ENCODE measurements at places on chromosomes 2 and 18.

DNA sequence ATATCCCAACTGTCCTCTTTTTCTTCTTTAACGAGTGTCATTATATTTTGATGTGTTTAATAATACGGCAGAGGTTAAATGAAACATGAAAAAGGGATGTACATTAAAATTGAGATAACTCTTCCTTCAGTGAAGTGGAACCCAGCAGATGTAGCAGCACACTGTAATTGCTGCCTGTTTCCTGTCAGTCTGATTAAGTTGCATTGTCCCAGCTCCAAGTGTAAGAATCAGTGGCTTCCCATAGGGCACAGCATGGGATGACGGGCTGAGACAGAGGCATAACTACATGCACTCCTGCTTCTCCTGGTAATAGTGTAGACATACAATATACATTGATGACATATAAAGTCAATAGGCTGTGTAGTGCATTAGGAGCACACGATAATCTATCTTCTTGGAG lies 175.8 kb upstream of the TCF4 start:
- no peak for DNase-seq

DNA sequence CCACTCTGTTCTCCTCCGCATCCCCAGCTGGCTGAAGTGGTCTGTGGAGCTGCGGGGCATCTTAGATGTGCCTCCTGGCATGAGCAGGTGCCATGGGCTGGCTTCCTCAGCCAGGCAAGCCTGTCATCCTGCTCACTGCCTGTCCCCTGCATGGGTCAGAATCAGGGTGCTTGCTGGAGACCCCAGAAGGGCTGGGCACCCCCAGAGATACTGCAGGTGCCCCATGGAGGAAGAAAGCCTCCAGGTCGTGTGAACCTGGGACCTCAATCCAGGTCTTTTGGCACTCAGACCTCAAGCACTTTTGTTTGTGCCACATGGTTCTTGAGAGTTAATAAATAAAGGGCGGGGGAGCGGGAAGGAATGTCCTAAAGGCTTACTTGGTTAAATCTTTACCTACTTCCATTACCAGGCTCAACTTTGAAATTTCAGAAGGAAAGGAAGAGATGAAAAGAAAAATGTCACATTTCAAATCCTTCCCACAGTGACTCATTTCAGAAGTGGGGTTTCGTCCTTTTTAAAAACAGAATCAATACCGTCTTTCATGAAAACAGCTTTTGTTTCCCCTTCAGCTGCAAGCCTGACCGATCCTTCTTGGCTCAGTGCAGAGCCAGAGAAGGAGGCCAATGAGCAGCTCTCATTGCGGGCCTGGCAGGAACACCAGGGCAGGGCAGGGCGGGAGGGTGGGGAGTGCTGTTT lies 69.9 kb downstream of the RHOB start:
- peak; percentile 37 for DNase-seq

- DNase-seq: no peak
These were observed 168.6 kb downstream of the PTPRM start for GRCh38 chr18:7735626-7736175.

DNA sequence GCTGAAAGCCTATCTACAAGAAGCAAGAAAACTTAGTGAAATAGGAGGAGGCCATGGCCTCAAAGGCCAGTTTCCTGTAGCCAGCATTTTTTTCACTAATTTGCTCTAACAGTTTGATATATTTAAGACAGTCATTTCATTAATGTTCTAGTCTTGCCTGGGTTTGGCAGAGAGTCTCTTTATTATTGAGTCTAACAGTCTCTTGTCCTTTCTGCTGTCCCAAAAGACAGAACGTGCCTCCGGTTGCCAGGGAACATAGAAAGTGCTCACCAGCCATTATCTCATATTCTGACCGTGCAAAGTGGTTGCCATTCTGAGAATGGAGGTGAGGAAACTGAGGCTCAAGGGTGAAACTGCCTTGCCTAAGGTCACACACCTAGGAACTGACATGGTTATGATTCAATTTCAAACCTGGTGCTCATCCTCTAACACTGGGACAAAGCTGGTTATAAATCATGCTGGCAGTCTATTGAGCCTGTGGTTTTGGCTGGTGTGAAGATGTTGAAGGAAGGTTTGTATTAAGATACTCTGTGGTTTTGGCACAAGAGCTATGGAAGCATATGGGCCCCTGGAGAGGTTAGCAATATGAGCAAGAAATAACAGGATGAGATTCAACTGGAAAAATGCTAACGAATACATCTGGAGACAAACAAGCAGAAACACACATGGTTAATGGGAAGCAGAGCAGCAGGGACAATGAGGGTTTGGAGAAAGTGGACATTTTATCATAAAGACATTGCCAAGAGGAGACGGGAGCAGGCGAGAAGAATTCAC lies 903.3 kb upstream of the KLHL29 start:
- DNase-seq: no peak

DNA sequence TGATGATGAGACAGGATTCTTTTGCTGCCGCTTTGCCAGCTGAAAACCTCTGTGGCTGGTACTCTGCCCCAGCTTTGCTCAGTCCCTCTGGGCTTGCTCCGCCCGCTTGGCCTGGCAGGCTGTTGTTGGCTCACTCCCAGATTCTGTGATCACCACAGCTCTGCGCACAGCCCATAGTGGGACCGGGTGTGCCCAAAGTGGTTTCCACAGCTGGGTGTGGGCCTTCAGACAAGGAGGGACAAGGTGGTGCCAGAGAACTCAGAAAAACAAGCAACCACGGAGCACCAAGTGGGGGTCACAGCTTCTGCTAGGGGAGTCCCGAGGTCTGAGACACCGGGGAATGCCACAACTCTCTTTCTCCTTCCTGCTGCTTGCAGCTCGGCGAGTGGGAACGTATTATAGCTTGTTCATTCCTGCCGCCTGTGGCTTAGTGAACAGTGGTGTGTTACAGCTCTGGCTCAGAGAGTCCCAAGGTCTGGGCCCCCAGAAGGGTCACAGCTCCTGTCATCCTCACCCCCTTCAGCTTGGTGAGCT lies 9.2 kb upstream of the KYNU start:
- DNase-seq: peak; percentile 38

DNA sequence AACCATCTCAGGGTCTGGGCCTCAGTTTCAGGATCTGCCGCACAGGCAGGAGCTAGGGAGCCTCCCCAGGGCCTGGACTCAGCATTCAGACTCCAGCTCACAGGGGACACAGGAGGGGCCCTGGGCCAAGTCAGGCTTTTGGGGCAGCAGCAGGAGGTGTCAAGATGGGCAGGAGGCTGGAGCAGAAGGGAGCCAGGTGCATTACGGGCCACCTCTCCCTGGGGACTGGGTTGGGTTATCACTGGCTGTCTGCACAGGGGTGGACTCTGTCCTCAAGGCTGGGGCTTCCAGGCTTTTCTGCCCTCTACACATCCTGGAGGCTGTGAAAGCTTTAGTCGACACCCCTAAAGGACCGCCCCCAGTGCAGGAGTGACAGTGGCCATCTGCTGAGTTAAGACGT lies 20.0 kb downstream of the AQP12A start:
- no peak for DNase-seq

GRCh38 chr2:216838151-216838550 lies 21.7 kb downstream of the TNP1 start:
- DNase-seq: peak; percentile 35

DNA sequence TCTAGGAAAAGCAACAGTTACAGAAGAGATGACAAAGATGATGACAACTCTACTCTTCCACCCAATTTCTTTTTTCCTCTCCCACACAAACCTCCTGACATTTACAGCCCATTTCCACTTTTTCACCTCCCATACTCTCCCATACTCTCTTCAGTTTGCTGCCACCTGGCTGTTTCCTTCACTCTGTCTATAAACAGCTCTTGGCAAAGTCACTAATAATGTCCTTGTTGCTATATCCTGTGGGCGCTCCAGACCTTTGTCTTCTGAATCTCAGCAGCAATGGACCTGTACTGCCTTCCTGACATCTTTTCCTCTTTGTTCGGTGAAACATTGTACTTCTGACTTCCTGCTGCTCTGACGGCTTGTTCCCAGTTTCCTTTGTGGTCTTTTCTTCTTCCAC lies 60.7 kb upstream of the CAVIN2 start:
- DNase-seq: no peak

Measured in cardiac fibroblast (primary cell).